Tibial artery (tissue), 4 donors: ENCODE measurements at places on chromosomes 2 and 18.

- no peak for DNase-seq
Measured at GRCh38 chr18:23626451-23627279, 36.0 kb downstream of the ANKRD29 start.

GRCh38 chr2:128301501-128301966 is 17.1 kb downstream of the HS6ST1 start:
- peak; percentile 80 for DNase-seq

GRCh38 chr2:160334028-160334741 is 134.1 kb upstream of the ITGB6 start:
- no peak for DNase-seq

- no peak for DNase-seq
Measured at GRCh38 chr2:23435250-23436035, 50.5 kb downstream of the KLHL29 start.

DNA sequence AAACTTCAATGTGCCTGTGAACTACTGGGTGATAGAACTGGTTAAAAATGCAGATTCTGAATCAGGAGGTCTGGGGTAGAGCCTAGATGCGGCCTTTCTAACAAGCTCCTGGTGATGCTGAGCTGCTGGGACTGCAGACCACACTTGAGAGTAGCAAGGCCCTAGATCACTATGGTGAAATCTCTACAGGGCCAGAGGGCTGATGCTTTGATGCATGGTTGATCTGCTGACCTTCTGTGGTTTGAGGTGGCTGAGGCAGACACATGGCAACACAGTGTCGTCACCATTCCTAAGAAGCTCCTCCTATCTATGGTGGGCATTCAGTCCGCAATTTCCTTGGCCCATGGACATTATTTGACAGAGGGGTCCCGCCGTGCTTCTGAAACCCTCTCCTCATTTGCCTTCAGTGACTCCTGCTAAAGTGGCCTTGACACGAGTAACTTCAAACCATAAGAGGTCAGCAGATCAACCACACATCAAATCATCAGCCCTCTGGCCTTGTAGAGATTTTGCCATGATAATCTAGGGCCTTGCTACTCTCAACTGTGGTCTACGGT is 19.8 kb downstream of the CCDC68 start:
- no peak for DNase-seq

GRCh38 chr2:28610583-28611201 is 114.8 kb downstream of the PLB1 start:
- peak; percentile 88 for DNase-seq

- no peak for DNase-seq
Measured at GRCh38 chr2:59969161-59969560, 584.3 kb downstream of the BCL11A start.

DNA sequence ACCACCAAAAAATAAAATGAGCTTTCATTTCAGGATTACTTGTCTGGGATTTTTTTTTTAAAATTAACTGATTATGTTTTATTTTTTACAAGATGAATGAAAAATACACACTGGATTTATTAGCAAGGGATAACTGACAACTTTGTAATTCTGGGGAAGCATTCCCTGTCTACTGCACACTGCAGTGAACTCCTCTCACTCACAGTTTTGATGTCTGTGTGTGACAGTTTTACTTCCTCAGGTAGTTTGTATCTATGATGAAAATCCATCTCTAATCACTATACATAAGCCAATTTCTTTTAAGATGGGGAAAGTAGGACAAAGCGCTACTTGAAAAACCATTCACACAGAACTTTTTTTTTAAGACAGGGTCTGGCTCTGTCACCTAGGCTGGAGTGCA is 94.5 kb downstream of the COBLL1 start:
- no peak for DNase-seq

DNA sequence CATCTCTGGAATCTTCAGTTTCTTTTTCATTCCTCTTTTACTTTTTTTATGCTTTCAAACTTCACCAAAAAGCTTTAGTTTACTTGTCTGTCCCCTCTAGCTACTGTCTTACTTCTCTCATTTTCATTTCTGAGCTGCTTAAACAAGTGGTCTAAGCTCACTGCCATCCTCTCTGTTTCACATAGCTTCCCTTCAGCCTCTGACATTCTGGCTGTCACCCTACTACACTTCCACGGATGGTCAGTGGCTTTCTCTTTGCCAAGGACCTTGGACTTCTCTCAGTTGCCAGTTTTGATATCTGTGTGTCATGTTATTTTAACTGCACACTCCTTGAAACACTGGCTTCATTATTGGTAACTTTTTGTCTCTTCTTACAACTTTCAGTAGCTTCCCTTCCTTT is 176.1 kb downstream of the IKZF2 start:
- DNase-seq = no peak

DNA sequence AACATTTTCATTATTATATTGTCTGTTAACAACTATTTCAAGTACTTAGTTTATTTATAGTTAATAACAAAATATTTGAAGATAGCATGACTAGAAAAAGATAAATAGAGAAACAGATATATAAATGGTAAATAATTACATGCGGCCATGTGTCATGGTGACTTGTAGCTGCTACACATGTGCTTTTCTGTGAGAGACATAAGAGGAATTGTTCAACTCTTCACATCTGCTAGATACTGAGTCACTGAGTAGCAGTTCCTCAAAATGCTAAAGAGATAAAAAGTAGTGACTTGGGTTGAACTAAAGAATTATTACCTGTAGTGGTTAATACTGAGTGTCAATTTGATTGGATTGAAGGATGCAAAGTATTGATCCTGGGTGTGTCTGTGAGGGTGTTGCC is 37.5 kb upstream of the SCN9A start:
- DNase-seq = no peak

DNA sequence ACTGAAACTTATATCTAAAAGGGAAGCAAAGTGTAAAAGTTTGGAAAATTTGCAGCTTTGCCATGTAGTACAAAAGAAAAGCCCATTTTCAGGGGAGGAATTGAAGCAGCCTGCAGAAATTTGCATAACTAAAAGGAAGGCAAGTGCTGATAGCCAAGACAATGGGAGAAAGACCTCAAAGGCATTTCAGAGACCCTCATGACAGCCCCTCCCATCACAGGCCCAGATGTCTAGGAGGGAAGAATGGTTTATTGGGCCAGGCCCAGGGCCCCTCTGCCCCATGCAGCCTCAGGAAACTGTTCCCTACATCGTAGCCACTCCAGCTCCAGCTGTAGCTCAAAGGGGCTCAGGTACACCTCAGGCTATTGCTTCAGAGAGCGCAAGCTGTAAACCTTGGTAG is 14.4 kb upstream of the WDR75 start:
- DNase-seq = no peak

DNA sequence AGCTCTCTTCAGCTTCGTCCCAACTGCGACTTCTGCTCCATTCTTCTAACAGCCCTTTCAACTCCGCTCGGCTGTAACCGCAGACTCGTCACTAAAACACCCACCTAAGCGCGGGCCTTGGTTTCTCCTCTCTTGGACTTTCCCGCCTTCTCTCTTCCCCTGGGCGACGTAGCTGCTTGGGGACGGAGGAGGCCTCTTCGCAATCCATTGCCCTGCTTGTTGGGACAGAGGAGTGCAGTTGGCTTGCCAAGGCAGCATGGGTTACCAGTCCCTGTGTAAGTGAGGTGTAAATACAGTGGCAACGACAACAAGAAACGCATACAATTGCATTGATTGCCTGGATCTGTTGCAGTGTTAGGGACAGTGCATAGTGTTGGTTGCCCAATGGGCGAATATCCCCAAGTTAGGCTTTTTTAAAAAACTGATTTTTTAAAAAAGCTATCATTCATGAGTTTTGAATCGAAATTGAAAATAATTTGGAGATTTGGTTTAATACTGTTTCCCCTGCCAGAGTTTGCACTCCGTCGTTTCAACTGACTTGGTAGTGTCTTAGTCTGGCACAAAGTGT is 484 bp upstream of the DARS1 start:
- DNase-seq = no peak

- DNase-seq = no peak
Measured at GRCh38 chr18:40685219-40685618, 1269.8 kb upstream of the PIK3C3 start.

DNA sequence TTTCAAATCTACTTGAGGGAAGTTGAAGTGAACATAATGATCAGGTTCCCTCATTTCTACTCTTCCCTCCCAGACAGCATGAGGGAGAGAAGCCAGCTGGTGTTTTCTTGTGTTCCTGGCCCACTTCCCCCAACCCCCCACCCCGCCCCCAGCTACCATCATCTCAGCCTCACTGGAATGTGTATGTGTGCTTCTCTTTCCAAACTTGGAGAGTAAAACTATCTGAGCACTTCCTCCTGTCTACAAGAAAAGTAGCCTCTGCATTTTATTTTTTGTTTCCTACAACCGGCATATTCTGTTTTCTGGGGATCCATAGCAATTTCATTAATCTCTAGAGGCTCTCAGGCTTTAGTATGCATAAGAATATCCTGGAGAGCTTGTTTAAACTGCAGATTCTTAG is 53.6 kb upstream of the GRHL1 start:
- DNase-seq = no peak

DNA sequence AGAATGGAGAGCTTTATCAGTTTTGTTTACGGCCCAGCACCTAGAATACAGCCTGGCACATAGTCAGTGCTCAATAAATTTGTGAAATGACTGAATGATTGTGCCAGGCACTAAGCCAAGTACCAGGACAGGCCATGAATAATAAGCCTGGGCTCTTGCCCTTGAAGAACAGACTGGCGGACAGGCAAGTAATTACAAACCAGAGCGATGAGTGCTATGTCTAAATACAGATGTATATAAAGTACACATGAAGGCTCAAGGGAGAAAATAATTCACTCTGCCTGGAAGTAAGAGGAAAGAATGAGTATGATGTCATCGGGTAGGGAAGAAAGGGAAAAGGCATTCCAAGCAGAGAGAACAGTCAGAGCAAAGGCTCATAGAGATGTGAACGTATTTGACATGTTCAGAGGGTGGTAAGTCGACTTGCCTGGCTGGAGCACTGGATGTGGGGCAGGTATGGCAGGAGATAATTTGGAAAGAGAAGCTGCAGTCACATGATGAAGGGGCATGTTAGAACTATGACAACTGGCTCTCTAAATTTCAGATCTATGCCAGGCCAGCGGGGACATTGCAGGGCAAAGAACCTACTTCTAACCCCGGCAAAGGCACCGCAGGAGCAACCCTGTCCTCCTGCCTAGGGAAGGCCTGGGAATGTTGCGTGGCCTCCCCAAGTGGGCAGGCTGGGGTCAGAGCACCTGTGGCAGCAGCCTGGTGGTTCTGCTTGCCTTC is 119.1 kb upstream of the STPG4 start:
- DNase-seq = no peak

GRCh38 chr2:42881732-42882131 is 89.3 kb upstream of the HAAO start:
- DNase-seq = no peak

DNA sequence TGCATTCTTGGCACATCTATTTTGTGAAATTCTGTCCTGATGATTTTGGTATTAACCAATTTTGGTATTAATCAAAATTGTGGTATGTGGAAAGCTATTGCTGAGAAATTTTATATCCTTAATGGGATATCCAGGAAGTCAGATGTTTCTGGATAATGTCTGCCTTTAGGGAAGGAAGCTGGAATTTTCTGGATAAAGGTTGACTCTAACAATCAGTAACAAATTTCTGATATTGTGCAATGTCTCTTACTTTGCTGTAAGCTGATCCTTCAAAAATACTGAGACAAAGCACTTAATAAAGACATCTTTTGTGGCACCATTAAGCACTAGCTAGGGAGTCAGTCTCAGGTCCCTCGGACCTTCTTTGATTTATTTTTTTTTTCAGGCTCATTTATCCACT is 100.8 kb upstream of the UGP2 start:
- no peak for DNase-seq
